ENCODE measurements at places on chromosomes 6 and 20.
A peak's percentile ranks its signal among the peaks of the same experiment; 100 is the strongest.

DNA sequence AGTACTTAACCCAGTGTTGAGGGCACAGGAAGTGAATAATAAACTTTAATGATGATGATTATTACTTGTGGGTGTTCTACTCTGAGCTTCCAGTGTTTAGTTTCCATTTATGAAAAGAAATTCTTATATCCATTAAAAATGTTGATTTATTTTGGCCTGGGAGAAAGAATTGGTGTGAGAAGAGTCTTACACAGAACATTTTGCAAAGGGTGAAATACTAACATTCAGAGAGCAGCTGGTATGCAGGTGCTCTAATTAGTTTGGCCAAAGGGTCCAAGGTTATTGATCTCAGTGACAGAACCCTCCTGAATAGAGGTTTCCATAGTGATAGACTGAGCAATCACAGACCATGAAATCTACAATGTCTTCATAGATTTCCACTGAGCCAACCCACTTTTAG, 4.4 kb downstream of the OSER1 start:
- DNase-seq: no peak

GRCh38 chr6:3001773-3002293, 2.1 kb downstream of the NQO2 start:
- peak; percentile 56 for DNase-seq

- no peak for DNase-seq
These were observed 5.7 kb downstream of the NAPB start for GRCh38 chr20:23415555-23415954.

- DNase-seq: no peak
These were observed 146.2 kb downstream of the COL21A1 start for GRCh38 chr6:56101141-56101553.

GRCh38 chr20:60302875-60303274, 344.7 kb downstream of the CDH26 start:
- DNase-seq: no peak

- DNase-seq: no peak
These were observed 60.1 kb downstream of the SLX4IP start for GRCh38 chr20:10495173-10495572.

- no peak for DNase-seq
These were observed 508.3 kb downstream of the PRKN start for GRCh38 chr6:162219266-162219665.

DNA sequence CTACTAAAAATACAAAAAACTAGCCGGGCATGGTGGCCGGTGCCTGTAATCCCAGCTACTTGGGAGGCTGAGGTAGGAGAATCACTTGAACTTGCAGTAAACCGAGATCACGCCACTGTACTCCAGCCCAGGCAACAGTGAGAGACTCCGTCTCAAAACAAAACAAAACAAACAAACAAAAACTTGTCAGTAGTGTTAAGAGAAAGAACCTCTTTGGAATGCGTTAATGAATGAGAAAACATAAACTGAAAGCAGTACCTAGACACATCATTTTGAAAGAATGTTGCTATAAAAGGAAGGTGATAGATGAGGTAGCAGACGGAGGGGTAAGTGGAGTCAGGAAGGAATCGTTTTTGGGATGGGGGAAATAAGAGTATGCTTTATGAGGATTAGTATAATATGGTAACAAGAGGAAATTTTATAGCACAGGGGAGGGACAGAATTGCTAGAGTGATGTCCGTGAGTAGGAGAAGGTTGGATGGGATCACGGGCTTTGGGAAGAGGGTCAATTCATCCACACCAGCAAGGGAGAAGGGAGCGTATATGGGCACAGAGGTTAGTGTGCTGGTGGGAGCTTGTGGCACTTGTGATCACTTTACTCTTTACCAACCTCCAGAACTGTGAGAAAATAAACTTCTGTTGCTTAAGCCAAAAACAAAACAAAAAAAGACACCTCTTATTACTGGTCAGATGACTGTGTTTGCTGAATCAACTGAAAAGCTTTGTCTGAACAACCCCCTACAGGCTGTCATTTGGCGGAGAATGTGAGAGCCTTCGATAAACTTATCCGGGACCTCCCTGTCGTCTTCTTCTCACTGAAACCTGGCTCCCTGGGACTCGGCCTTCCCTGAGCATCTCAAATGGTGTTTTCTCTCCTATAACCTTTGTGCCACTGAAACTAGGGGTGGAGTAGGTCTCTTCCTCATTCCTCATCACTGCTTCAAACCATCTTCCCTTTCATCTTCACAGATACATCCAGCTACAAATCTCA, 48.9 kb upstream of the TFAP2A start:
- DNase-seq: no peak

- DNase-seq: peak; percentile 33
These were observed 6.2 kb upstream of the ZNF311 start for GRCh38 chr6:29011276-29011734.

- DNase-seq: no peak
These were observed 62.9 kb downstream of the EFHC1 start for GRCh38 chr6:52482903-52483670.

DNA sequence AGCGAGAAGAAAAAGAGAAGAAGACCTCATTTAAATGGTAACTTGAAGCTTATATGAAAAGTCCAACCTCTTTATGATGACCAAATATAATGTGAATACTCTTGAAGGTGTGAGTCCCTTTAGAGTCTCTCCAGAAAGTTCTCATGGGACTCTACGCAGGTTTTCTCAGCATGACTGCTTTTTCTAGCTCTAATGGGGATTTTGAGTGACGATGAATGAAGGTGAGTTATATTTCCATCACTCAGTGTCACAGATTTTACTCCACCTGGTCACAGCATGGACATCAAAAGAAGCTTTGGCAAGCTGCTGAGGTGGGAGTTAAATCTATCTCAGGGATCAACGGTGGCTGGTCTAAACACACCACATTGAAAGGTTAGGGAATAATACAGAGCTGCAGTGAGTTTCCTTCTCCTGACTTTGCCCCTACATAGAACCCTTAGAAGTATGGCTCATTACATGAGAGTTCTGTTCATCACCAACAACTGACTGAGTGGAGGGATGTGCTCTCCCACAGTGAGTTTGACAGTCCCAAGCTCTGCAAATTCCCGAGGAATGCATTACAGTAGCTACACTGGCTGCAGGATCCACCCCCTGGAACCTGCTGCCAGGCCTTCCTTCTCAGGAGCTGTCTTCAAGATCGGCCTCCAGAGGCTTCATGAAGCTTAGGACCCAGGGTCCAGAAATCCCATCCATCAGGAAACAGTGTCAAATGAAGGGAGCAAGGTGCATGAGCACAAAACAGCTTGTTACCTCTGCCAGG, 126.8 kb downstream of the FOXC1 start:
- DNase-seq: no peak

DNA sequence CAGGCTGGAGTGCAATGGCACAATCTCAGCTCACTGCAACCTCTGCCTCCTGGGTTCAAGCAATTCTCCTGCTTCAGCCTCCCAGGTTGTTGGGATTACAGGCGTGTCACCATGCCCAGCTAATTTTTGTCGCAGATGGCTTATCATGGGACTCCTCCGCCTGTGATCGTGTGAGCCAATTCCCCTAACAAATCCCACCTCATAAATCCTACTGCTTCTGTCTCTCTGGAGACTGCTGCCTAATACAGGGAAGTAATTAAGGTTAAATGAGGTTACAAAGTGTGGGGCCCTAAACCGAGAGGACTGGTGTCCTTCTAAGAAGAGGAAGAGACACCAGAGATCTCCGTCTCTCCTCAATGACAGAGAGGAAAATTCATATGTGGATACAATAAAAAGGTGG, 52.0 kb downstream of the TRPC4AP start:
- no peak for DNase-seq

- DNase-seq: no peak
These were observed 347.3 kb downstream of the DHX35 start for GRCh38 chr20:39309458-39309857.

DNA sequence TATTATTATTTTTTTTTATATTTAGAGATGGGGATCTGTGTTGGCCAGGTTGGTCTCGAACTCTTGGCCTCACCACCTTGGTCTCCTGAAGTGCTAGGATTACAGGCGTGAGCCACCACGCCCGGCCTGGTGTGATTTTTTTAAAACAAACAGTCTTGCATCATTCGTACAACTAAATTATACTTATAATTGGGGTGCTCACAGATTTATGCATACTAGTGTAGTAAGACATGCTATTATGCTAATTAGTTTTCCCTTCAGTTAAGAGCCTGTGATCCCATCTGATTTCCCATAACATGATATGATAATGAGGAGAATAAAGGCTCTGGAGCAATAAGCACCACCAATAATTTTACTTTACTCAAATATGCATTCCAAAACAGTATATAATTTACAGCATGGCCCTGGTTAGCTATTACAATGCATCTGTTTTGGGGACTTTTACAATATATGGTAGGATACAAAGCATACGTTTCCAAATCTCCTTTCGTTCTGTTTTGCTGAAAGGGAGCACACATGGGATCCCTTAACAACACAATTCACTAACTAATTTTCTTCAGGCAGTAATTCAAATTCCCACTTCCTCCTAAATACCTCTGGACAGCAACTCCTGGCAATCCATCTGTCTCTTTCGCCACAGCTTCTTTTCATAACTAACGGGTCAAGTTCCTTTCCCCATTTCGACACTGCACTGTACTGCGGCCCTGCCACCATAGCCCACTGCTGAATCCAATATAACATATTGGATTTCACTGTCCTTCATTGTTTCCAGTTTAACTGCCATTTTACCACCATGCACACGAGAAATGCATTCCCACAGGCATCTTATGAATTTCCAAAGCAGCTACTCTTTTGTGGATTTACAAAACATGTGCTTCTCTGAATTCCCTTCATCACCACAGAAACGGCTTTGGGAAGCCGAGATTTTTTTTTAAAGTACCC, 1.7 kb downstream of the NUDT3 start:
- DNase-seq: no peak

- no peak for DNase-seq
These were observed 18.9 kb upstream of the ROS1 start for GRCh38 chr6:117444600-117444999.

DNA sequence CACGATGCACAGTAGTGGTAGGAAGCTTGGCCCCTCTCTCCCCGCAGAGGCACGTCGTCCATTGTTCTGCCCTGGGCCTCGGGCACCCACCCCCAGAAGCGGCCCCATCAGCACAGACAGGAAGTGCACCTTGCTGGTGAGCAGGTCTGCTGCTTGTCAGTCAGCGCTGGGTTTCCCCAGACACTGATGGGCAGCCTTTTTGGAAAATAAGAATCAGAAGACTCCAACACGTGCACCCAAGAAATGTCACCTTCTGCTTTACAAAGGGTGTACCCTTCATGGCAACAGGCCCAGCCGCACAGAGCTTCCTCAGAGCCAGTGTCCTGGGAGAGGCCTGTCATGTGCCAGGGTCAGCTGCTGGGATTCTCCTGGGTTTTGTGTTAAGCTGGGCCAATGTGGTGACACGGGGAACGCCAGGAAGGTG, 34.7 kb upstream of the IRF4 start:
- no peak for DNase-seq

- DNase-seq: no peak
These were observed 1084.8 kb upstream of the CITED2 start for GRCh38 chr6:140459209-140459608.

GRCh38 chr6:122429323-122429722, 29.9 kb downstream of the HSF2 start:
- no peak for DNase-seq
